ENCODE measurements at places on chromosomes 12 and 14. TPM values are rescaled to one million over a fixed set of nuclear protein-coding genes. Genes with fewer than 3 reads are reported as not detected.

The PKP2 gene
- total RNA-seq: 130 TPM

The IAPP gene
- total RNA-seq: not detected

The CAPRIN2 gene
- total RNA-seq: 8.2 TPM

The HOXC5 gene
- total RNA-seq: not detected

The RDH16 gene
- 0.44 TPM for total RNA-seq

The TMBIM4 gene
- 130 TPM for total RNA-seq

The PLA2G1B gene
- total RNA-seq: 5.0 TPM

The EXOC3L4 gene
- 11.3 TPM for total RNA-seq

The KRT83 gene
- not detected for total RNA-seq

The AICDA gene
- total RNA-seq: not detected

The FITM1 gene
- total RNA-seq: 1.5 TPM

The COX8C gene
- total RNA-seq: not detected

The SPATS2 gene
- total RNA-seq: 17.2 TPM
